ENCODE measurements at places on chromosomes 4 and X.

- H3K36me3 ChIP-seq = no peaks in the 10 kb centered on the region
- no peak overlapping the region for H3K27ac ChIP-seq
- no peak for DNase-seq
- H3K27me3 ChIP-seq = no peaks in the 10 kb centered on the region
- H3K4me3 ChIP-seq = no peak overlapping the region
- H3K4me1 ChIP-seq = no peaks in the 10 kb centered on the region
Measured at GRCh38 chrX:147570483-147570882, 341.2 kb upstream of the FMR1 start.

DNA sequence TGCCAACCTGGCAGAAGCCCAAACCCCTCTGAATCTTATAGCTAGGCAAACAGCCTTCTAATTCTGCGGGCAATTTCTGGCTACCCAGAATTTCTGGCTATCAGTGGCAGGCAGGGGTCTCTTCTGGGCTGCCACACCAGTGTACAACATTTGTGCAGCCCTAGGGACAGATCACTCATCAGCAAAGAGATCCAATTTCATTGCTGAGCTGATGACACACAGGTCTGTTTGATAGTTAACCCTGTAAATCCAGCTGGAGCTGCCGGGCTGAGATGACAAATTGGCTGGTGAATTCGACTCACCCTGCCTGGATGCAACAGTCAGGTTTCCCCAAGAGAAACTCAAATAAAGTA, 2.4 kb downstream of the MID1 start:
- H3K27ac ChIP-seq = no peak overlapping the region
- H3K36me3 ChIP-seq = peaks cover 8% of the 10 kb centered on the region
- H3K4me1 ChIP-seq = peaks cover 9% of the 10 kb centered on the region
- H3K27me3 ChIP-seq = no peaks in the 10 kb centered on the region
- H3K4me3 ChIP-seq = no peak overlapping the region

GRCh38 chrX:95953564-95953963, 731.1 kb upstream of the DIAPH2 start:
- H3K36me3 ChIP-seq = no peaks in the 10 kb centered on the region
- no peak overlapping the region for H3K27ac ChIP-seq
- H3K4me3 ChIP-seq = no peak overlapping the region
- DNase-seq = no peak
- H3K27me3 ChIP-seq = no peaks in the 10 kb centered on the region

- no peaks in the 10 kb centered on the region for H3K4me1 ChIP-seq
- no peaks in the 10 kb centered on the region for H3K36me3 ChIP-seq
- no peaks in the 10 kb centered on the region for H3K27me3 ChIP-seq
- DNase-seq = no peak
- no peak overlapping the region for H3K4me3 ChIP-seq
Measured at GRCh38 chr4:53695540-53696463, 104.5 kb upstream of the LNX1 start.

- no peaks in the 10 kb centered on the region for H3K4me1 ChIP-seq
- H3K36me3 ChIP-seq = no peaks in the 10 kb centered on the region
- DNase-seq = no peak
- peaks cover 24% of the 10 kb centered on the region for H3K27me3 ChIP-seq
- no peak overlapping the region for H3K4me3 ChIP-seq
Measured at GRCh38 chrX:152823657-152824056, 6.9 kb downstream of the CETN2 start.

GRCh38 chr4:143019351-143019750, 165.4 kb upstream of the USP38 start:
- no peak for DNase-seq
- no peak overlapping the region for H3K27ac ChIP-seq
- no peak overlapping the region for H3K4me3 ChIP-seq
- H3K4me1 ChIP-seq = no peaks in the 10 kb centered on the region
- no peaks in the 10 kb centered on the region for H3K27me3 ChIP-seq
- H3K36me3 ChIP-seq = no peaks in the 10 kb centered on the region
